Gastroesophageal sphincter (tissue), 4 donors: ENCODE measurements at places on chromosomes 12 and 14. TPM values are rescaled to one million over a fixed set of nuclear protein-coding genes. Genes with fewer than 3 reads are reported as not detected.

DNA sequence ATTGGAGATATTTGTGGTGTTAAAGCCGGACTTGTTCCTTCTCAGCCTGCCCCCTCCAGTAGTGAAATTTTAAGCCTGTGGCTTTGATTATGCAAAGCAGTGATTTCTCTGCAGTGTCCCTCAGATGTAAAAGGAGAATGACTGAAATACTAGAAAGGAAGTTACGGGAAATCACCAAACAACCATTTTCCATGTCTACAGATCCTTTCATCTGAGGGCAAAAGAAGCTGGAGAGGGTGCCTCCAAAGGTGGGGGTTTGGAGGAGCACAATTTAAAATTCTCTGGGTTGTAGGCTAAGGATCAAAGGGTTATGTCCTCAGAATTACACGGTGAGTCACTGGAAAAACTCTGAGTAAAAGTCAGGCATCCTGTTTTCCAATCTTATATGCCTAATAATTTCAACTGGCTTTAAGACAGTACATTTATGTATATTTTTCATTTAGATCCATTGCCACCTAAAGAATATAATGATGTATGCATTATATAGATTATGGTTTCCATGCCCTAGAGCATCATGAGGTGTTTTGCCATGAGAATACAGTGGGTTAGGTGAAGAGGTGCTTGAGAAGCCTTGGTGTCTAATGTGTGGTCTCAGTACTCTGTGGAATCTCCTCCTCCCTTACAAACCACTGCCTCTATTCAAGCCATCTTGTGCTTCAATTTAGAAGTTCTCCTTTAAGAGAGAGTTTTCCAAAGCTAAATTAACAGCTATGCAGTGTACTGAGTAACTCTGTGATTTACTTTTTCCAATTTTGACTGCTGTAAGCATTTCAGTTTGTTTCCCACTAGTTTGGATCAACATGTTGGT, 362.1 kb downstream of the RAD51B start:
- ATAC-seq = no peak

DNA sequence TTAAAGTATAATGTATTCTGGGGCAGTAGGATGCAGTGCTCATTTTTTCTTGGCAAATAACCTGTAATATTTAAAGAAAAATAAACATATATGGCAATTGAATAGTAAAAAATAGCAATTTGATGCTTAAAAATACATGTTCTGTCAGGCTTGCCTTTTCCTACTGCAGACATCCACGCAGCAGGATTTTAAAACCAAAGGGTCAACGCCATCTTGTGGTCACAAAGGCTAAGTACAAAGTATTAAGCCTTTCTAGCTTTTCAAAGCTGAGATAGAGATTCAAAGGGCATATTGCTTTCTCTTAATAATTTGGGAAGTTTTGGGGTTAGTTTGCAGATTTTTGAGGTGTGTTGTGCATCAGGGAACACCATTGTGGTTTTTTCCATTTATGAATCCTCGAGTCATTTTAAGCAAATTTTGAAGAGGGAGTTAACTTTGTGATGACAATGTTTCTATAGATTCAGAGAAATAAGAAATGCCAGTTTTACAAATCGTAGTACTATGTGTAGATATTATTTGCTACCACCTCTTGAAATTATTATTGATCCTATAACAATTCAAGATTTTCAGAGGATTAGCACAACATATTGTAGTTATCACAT, 4.7 kb upstream of the CCER1 start:
- ATAC-seq = no peak

The MAP4K5 gene
- 88.3 TPM for total RNA-seq

The TMEM121 gene
- 3.9 TPM for total RNA-seq
